Stimulated activated CD8-positive, alpha-beta memory T cell treated with anti-CD3 and anti-CD28 coated beads, Interleukin-15, amount 100 ng/mL, for 48 hours (primary cell): ENCODE measurements at places on chromosomes 6 and 20.

DNA sequence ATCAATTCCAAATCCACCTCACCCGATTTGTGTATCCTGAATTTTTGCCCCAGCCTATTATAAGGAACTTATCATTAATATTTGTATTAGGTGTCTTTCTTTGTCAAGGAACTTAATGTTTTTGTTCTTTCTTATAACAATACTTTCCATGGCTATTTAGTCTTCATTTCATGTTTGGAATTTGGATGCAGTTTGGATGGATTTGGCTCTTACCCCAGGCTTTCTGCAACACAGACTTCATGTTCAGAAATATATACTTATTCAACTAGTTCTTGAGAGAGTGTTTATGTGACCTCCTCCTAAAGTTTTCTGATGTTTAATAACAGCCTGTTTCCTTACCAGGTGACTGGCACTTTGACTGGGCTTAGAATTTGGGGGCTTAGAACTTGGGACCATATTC lies 35.9 kb upstream of the TOX2 start:
- DNase-seq = no peak

DNA sequence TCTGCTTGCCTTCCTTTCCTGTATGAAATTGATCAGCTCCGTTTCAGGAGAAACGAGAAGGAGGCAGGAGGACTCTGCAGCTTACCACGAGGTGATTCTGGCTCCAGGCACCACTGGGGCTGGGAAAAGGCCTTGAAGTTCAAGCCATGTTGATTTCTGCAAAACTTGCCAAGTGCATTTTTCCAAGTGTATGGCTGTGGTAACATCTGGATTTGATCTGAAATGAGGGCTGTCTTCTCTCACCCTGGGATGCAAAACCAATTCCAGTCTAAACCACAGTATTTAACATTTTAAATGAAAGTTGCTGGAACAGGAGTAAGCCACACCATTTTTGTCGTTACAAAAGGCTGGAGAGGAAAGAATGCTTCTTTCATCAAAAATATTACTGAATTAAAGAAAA lies 36.1 kb upstream of the FAM210B start:
- DNase-seq = no peak

- no peak for DNase-seq
These were observed 1.7 kb upstream of the PDE10A start for GRCh38 chr6:165664559-165665383.

DNA sequence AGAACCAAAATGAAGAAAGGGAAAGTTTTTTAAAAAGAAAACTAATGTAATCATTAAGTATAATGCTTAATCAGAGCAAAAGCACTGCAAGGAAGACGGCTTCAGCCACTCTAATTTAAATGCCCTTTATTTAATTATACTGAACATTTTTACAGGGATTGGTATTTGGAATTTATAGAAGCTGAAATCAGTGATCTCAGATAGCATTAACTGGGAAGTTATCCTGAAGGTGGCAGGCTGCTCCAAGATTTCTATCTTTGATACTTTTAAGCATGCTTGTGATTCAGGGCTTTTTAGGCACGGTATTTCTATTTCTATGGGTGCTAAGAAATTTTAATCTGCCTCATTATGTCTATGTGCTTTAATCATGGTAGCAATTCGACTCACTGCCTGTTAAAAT lies 1.3 kb upstream of the NDUFAF4 start:
- no peak for DNase-seq

DNA sequence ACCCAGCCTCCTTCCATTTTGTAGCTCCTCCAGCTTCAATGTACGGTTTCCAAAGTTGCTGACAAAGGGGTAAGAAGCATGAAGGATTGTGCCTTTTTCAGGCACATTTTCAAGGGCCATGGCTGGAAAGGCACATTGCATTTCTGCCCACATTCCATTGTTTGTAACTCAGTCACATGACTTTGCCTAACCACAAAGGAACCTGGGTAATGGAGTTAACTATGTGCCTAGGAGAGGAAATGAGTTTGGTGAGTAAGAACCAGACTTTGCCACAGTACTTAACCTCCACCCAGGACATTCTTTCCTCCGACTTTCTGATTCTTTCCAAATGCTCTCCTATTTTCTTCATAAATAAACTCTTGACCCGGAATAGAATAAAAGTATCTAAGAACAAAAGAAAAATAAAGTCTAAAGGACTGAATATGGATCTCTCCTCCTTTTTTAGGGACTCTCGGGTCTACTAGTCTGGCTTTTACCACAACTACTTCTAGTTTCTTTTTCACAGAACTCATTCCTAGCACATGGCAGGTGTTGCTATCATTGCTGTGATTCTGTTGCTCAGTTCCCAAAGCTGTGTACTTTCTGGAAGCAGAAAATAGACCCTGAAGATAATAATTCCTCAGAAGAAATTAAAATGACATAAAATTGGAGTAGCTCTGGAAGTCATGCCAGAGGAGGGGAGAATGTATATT lies 81.5 kb upstream of the ISM1 start:
- DNase-seq = no peak
